ENCODE measurements at places on chromosomes 1 and 21.

GRCh38 chr1:69121723-69122122 lies 446.0 kb upstream of the LRRC7 start:
- peak; percentile 35 for DNase-seq

DNA sequence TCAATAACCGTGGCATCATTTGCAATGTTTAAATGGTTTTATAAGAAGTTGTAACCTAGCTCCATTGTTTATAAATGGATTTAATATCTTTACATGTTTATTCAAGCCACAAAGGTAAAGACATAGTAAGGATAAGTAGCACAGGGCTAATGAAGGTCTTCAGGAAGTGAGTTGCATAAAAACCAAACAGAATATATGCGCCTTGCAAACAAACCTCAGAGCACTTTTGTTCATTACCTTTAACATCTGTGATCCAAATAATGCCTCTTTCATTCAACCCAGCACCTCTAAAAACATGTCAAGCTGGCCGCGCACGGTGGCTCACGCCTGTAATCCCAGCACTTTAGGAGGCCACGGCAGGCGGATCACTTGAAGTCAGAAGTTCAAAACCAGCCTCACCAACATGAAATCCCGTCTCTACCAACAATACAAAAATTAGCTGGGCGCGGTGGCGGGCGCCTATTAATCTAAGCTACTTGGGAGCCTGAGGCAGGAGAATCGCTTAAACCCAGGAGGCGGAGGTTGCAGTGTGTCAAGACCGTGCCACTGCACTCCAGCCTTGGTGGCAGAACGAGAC lies 25.3 kb downstream of the BRINP3 start:
- no peak for DNase-seq

DNA sequence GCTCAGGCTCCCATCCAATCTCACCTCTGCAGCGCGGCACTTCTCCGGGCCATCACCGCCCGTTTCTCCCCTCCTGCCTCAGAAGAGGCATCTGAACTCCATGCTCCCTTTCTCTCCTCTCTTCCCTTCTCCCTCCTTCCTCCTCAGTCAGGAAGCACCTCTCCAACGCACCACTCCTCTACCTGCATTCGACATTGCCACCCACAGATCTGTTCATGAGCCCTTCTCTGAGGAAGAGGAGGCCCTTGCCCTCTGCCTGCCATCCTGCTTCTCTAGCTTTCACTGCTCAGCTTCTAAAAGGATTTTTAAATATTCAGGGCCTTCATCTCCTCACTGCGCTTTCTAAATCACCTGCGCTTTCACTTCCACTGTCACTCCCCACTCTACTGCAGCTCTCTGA lies 120.0 kb downstream of the KIAA0319L start:
- no peak for DNase-seq

DNA sequence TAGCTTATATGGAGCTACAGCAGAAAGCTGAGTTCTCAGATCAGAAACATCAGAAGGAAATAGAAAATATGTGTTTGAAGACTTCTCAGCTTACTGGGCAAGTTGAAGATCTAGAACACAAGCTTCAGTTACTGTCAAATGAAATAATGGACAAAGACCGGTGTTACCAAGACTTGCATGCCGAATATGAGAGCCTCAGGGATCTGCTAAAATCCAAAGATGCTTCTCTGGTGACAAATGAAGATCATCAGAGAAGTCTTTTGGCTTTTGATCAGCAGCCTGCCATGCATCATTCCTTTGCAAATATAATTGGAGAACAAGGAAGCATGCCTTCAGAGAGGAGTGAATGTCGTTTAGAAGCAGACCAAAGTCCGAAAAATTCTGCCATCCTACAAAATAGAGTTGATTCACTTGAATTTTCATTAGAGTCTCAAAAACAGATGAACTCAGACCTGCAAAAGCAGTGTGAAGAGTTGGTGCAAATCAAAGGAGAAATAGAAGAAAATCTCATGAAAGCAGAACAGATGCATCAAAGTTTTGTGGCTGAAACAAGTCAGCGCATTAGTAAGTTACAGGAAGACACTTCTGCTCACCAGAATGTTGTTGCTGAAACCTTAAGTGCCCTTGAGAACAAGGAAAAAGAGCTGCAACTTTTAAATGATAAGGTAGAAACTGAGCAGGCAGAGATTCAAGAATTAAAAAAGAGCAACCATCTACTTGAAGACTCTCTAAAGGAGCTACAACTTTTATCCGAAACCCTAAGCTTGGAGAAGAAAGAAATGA lies 37.6 kb downstream of the CENPF start:
- no peak for DNase-seq

GRCh38 chr1:59705466-59706302 lies 109.1 kb upstream of the HOOK1 start:
- no peak for DNase-seq

DNA sequence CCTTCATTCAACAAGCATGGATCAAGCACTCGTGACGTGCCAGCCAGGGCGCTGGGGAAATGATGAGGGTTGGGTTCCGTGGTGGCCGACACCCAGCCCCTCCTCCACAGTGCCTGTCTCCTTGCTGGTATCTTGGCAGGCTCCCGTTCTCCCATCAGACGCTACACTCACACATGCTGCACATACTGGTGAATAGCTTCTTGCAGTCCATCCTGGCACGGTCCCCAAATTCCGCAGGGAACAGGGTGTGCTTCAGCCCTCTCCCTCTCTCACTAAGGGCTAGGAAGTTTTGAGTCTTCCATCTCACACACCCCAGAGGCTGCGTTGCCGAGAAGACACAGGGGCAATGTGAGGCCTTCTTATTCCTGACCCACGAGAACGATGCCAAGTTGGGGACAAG lies 10.1 kb upstream of the MEF2D start:
- no peak for DNase-seq
